Hematopoietic multipotent progenitor cell (in vitro differentiated cells): ENCODE measurements at places on chromosomes 1 and 21. TPM values are rescaled to one million over a fixed set of nuclear protein-coding genes. Genes with fewer than 3 reads are reported as not detected.

OR2T35 gene
- total RNA-seq, result not detected

BTBD8 gene
- 3.5 TPM for total RNA-seq

SF3B4 gene
- total RNA-seq, result 12.9 TPM

PLEKHG5 gene
- 0.54 TPM for total RNA-seq

PPIAL4G gene
- under 0.01 TPM for total RNA-seq

PLEKHN1 gene
- 0.54 TPM for total RNA-seq

RGS18 gene
- 8.6 TPM for total RNA-seq

PCP4L1 gene
- total RNA-seq, result 0.81 TPM

TRIM67 gene
- total RNA-seq, result under 0.01 TPM

LORICRIN gene
- not detected for total RNA-seq

GBP7 gene
- not detected for total RNA-seq

ST6GALNAC5 gene
- 0.27 TPM for total RNA-seq

AMPD1 gene
- total RNA-seq, result not detected

PAQR6 gene
- total RNA-seq, result 2.2 TPM

ELAVL4 gene
- 0.27 TPM for total RNA-seq

PLA2G2F gene
- under 0.01 TPM for total RNA-seq

WNT9A gene
- total RNA-seq, result 0.27 TPM

LRRC53 gene
- total RNA-seq, result not detected

CELA3A gene
- not detected for total RNA-seq

FCRL6 gene
- total RNA-seq, result under 0.01 TPM

C1orf185 gene
- not detected for total RNA-seq

GSTM5 gene
- total RNA-seq, result 0.27 TPM
